K562 (cell line): ENCODE measurements at places on chromosomes 12 and 14.

DNA sequence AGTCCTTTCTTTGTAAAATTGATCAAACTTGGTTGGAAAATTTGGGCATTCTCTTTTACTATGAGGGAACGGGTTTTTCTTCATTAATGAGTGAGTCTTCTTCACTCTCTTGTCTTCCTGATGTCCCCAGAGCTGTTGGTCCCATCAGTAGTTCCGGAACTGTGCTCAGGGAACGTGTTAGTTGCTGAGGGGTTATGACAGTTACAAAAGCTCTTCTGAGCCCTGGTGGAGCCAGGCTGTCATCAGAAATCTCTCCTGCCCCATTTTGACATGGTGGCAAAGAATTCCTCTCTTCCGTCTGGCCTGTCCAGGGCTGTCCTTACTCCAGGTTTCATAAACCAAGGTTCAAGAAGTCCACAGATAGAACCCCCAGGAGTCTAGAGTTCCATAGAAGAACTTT lies 208.5 kb downstream of the SLC41A2 start:
- DNase-seq = no peak

DNA sequence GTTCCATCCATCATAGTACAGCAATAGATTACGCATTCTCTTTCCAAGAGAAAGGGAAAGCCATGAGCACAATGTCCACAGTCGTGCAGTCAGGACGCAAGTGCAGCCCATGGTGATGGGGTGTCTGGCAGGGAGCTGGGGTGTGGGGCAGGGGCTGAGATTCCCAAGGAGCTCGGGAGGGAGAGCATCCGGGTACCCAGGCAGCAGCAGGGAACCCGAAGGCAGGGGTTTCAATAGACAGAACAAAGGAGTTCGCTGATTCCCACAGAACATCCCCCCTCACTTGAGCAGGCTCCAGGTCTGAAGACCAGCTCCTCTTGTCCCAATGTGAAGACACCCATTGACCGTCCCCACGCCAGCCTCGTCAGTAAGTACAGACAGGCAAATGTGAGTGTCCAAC lies 13.5 kb downstream of the ANHX start:
- DNase-seq = no peak

DNA sequence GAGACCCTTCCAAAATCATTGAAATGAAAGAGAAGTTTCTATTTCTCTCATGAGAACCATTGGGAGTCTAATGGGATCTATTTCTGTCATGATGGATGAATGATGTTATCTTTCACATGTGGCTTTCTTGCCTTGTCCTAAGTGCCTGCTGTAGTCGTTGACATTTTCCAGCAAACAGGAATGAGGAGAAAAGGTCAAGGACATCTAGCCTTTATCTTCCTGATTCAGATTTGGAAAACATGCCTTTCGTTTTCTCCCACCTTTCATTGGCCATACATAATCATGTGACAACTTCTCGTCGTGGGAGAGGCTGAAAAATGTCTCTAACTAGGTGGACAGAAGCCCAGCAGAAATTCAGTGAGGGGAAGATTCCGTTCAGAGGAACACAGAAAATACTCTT lies 94.5 kb downstream of the PCNX1 start:
- DNase-seq = peak; percentile 5

DNA sequence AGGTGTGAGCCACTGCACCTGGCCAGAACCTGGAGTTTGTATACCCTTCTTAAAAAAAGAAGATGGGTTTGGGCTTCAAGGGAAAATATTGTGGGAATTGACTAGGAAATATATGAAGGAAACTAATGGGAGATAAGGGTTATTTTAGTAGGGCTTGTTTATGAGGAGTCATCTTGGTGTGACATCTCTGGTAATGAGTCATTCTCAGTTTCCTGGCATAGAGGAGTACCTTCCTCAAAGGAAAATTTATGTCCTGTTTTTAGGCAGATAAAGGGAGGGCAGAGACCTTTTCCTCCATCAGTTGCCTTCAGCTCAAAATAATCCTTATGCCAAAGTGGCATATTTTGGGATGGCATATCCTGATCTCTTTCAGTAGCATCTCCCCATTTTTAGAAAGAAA lies 30.6 kb upstream of the NFKBIA start:
- no peak for DNase-seq

- no peak for DNase-seq
These were observed 123.3 kb upstream of the MED13L start for GRCh38 chr12:116400636-116401372.

DNA sequence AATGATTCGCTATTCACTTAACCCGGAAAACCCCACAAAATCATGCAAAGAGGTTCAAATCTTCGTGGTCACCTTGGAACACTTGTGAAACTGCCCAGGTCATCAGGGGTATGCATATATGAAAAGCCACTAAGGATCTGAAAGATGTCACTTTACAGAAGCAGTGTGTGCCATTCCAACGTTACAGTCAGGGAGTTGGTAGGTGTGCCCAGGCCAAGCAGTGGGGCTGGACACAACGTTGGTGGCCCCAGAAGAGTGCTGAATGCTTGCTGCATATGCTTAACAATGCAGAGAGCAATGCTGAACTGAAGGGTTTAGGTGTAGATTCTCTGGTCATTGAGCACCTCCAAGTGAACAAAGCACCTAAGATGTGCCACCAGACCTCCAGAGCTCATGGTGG lies 51.1 kb upstream of the EIF5 start:
- DNase-seq = no peak

- DNase-seq = no peak
These were observed 29.9 kb downstream of the G2E3 start for GRCh38 chr14:30588873-30589272.

GRCh38 chr12:102417055-102417454 lies 63.3 kb downstream of the IGF1 start:
- DNase-seq = no peak
